Esophagus (tissue), 2 donors: ENCODE measurements at places on chromosomes 3 and 15. TPM values are rescaled to one million over a fixed set of nuclear protein-coding genes. Genes with fewer than 3 reads are reported as not detected.

The TUSC7 gene
- polyA plus RNA-seq: not detected

The TSC22D2 gene
- polyA plus RNA-seq: 10.3 TPM

The TPM1 gene
- polyA plus RNA-seq: 322 TPM

The CLSTN2 gene
- 0.20 TPM for polyA plus RNA-seq

The MST1R gene
- 53.4 TPM for polyA plus RNA-seq

The NSMCE3 gene
- polyA plus RNA-seq: 3.4 TPM

The P2RY13 gene
- polyA plus RNA-seq: 0.68 TPM
